Activated CD4-positive, alpha-beta memory T cell treated with anti-CD3 and anti-CD28 coated beads, Interleukin-2, amount 10 ng/mL, durations not matched to agents 7 days and 5 days (primary cell): ENCODE measurements at places on chromosomes 2 and 18.

GRCh38 chr2:241204010-241204384, 15.5 kb downstream of the ANO7 start:
- no peak for DNase-seq

DNA sequence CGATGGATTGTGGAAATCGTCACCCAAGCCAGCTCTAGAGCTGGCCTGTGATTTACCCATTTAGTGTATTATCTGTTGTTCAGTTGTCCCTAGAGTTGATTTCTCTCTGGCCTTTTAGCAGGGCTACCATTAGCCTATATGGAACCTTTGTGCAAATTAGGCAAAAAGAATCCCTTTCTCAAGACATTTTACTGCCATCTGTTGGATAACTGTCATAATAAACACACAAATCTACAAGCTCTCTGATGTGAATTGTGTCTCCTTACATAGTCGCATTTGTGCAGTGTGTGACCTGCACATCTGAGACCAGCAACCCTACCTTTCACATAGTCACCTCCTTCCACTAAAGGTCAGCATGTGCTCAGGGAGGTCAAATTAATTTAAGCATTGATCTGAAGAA, 34.0 kb downstream of the LOXHD1 start:
- DNase-seq = no peak

- no peak for DNase-seq
Measured at GRCh38 chr2:223894009-223894408, 51.1 kb downstream of the WDFY1 start.

DNA sequence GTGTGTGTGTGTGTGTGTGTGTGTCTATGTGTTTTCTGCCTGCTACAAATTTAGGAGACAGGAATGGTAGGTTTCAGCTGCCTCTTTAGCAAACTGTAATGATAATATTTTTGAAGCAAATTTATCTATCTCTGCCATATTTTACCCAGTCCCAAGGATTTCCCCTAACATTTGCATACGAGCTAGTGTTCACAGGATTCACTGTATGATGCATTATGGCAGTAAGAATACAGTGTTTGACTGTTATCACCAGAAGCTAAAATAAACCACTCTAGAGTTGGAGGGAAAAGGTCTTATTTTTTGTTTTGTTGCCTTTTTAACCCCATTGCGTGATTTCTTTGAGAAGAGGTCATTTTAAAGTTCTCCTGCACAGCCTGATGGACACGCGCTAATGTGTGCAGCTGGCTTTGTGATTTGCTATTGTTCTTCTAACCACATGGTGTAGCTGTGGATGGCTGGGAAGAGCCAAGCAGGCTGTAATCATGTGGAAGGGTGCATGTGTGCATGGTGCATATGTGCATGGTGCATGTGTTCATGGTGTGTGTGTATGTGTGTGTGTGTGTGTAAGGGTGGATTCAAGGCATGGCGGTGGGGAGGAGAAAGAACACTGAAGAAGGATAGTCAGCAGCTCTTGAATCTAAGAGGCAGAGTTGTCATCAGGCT, 62.4 kb downstream of the PLB1 start:
- DNase-seq = no peak

- DNase-seq = no peak
Measured at GRCh38 chr2:190215620-190216019, 104.0 kb downstream of the HIBCH start.

DNA sequence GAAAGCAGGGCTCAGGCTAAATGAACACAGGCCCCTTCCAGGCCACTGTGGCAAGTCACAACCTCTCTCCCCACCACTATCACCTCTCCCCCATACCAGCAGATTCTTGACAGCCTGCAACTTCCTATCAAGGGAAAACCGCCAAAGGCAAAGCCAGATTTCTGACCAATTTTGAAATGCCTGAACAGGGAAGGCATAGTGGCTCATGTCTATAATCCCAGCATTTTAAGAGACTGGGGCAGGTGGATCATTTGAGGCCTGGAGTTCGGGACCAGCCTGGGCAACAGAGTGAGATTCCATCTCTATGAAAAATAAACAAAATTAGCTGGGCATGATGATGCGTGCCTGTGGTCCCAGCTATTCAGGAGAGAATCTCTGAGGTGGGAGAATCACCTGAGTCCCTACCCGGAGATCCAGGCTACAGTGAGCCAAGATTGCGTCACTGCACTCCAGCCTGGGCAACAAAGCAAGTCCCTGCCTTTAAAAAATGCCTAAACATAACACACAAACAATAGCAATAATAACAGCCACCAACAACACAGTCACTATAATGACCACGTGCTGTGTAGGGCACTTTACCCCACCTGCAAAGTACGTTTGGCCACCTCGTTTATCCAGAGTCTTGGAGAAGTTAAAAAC, 75.5 kb upstream of the GLI2 start:
- DNase-seq = no peak

GRCh38 chr2:168530982-168531622, 75.0 kb downstream of the CERS6 start:
- no peak for DNase-seq
